Activated T-helper 1 cell treated with Interleukin-2 at 50 U/mL for 16 hours (primary cell): ENCODE measurements at places on chromosomes 6 and 20.

GRCh38 chr20:52593654-52594053 lies 378.5 kb upstream of the TSHZ2 start:
- DNase-seq, result no peak

DNA sequence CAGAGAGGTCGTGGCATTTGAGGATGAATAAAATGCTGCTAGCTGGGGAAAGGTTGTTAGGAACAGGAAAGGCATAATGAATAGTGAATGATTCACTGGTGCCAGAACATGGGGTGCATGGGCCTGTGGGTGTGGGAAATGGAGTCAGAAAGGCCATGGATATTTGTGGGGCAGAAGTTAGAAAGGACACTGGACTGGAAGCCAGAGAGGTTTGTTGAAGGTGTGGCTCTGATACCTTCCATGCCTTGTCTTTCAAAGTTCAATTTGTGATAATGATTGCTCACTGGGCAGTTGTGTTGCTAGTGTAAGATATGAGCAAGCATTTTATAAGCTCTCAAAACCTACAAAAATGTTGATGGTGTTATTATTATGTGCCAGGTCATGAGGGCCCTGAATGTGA lies 32.7 kb downstream of the LRRC1 start:
- DNase-seq, result no peak

DNA sequence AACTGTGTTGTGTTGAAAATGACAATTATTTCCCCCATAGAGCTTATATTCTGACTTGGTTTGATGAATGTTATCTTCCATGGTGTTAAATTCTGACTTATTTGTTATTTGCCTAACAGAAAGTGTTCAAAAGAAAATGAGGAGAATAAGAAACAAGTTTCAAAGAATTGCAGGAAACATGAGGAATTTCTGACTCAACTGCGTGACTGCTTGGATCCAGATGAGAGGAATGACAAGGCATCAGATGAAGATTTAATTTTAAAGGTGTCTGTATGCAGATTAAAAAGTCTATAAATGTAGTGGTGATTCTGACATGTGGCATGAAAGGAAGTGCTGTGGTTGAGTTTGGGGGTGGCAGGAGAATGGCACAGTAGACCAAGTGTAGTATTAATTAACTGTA lies 50.6 kb downstream of the CCDC170 start:
- no peak for DNase-seq

- DNase-seq, result no peak
Observed at GRCh38 chr6:90388395-90388794, 91.8 kb upstream of the BACH2 start.

GRCh38 chr6:18240230-18240629 lies 24.1 kb downstream of the DEK start:
- no peak for DNase-seq

DNA sequence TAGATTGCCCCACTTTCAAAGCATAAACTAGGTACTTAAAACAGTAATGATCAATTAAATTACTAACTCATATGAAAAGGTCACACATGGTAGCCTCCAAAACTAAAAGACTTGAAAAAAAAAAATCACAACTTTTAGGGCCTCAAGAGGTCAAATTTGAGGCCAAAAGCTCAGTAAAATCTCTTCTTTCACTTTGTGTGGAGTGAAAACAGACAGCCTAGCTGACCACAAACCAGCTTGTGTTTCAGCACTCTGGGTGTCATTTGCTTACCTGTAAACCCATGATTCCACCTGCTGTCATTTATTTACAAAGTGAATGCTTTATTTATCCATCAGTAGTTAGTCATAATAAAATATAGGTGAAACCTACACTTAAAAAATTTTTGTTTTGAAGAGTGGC lies 34.0 kb downstream of the GNAS start:
- DNase-seq, result no peak

- DNase-seq, result no peak
Observed at GRCh38 chr6:25465941-25466340, 186.1 kb upstream of the SCGN start.

DNA sequence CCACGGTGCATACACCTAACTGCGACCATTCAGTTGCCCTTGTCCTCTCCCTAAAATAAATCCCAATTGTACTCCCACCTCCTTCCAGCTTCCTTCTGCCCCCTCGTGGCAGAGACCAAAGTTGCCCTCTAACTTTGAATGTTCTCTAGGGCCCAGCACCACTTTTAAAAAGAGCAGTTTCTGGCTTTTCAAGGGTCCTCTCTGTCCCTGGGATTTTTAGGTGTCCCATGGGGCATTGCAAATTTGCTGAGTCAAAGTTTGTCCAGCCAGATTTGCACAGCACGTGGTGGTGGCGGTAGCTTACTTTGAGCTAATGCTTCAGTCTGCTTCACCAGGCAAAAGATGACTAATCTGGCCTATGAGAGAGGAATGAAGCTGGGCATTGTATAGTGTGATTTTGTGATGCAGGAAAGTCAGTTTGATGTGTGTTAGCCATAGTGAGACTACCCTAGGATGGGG lies 100.2 kb downstream of the PERP start:
- no peak for DNase-seq

DNA sequence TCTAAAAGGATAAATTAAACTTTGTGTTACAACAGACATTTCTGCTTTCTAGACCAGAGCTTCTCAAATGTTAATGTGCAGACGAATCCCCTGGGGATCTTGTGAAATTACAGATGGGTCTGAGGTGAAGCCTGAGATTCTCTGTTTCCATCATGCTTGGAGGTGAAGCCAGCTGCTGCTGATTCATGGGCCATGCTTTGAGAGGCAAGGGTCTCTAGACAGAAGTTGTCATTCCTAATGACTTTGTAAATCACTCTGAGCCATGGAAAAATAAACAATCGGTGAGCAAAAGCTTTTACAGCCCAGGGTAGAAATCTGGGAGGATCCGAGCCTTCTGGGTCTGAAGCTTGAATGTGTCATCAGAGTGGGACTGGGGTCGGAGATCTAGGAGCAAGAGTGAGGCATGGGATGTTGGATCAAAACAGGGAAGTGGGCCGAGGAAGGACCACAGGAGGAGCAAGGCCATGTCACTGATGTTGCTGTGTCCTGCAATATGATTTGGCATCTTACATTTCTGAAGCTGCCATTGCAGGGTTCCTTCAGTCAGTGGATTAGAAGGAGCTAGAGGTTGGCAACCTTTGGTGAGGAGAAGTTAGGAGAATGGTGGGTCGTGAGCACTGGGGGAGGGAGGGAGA lies 77.3 kb downstream of the TRMT11 start:
- no peak for DNase-seq

DNA sequence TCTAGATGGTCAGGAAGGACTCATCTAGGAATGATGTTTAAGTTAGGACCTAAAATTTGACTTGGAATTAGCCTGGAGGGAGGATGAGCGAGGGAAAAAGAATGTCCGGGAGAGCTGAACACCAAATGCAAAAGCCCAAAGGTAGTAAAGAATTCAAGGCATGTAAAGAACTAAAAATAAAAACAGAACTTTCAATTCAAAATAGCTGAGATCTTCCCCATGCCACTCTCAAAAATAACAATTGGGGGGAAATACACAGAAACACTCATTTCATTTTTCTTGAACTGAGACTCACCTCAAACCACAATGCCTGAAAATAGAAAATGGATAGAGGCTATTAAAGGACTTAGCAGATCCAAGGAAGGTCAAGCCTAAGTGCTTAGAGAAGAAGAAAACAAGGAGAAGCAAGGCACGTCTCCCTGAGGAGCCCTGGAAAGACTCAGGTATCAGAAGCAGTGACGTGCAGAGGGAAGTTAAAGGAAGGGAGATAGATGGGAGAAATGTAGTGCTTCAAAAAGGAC lies 10.4 kb downstream of the PXT1 start:
- no peak for DNase-seq

- no peak for DNase-seq
Observed at GRCh38 chr6:43897571-43898302, 127.7 kb downstream of the VEGFA start.

- DNase-seq, result no peak
Observed at GRCh38 chr6:107033126-107033525, 5.1 kb downstream of the MTRES1 start.

- no peak for DNase-seq
Observed at GRCh38 chr6:73515204-73515655, 5.6 kb downstream of the EEF1A1 start.

DNA sequence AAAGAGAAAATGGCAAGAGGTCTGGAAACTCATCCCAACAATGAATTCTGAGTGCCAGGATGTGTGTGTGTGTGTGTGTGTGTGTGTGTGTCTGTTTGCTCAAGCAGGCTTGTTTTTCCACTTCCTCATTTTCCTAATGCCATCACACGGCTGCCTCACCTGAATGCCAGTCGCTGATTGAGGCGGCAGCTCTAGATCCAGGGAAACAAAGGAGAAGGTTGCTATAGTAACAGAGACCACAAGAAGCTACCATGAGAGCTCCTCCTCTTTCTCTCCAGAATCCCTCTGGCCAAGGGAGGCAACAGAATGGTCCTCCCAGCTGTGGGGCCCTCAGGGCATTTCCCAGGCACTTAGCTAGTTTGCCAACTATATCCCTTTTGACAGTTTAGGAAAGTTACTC lies 241.1 kb upstream of the TSHZ2 start:
- no peak for DNase-seq

DNA sequence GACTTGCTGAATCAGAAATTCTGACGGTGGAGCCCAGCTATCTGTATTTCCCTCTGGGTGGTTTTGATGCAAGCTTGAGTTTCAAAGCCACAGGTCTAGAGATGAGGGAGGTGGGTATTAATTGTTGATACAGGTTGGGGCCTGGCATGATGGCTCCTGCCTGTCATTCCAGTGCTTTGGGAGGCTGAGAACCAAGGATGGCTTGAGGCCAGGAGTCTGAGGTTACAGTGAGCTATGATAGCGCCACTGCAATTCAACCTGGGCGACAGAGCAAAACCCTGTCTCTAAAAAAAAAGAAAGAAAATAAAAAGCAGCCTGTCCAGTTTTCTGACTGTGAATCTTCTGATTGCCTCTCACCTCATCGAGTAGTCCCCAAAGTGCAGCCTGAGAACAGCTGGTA lies 184.8 kb upstream of the SASH1 start:
- DNase-seq, result no peak

DNA sequence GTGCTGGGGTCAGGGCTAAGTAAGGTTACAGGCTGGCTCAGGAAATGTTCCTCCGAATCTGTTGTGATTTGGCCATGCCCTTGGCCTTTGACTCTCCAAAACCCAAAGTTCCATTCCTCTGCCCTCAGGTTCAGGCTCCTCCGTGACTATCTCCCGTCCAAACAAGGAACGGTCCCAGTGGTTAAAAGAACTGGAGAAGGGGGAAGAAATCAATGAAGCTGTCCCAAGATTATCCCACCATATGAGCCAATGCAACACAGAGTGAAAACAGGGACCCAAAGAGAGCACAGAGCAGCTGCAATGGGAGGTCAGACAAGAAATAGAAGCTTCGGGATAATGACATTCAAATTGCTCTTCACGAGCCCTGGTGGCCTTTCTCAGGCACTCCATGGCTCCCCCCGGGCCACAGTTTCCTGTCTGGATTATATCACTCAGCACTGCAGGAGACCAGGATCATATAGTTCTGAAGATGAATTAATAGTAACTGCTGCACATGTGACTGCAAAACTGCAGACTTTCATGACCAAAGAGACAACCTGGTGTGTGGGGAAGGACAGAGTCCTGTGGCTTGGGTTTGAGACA lies 211.3 kb downstream of the ZNF217 start:
- no peak for DNase-seq

DNA sequence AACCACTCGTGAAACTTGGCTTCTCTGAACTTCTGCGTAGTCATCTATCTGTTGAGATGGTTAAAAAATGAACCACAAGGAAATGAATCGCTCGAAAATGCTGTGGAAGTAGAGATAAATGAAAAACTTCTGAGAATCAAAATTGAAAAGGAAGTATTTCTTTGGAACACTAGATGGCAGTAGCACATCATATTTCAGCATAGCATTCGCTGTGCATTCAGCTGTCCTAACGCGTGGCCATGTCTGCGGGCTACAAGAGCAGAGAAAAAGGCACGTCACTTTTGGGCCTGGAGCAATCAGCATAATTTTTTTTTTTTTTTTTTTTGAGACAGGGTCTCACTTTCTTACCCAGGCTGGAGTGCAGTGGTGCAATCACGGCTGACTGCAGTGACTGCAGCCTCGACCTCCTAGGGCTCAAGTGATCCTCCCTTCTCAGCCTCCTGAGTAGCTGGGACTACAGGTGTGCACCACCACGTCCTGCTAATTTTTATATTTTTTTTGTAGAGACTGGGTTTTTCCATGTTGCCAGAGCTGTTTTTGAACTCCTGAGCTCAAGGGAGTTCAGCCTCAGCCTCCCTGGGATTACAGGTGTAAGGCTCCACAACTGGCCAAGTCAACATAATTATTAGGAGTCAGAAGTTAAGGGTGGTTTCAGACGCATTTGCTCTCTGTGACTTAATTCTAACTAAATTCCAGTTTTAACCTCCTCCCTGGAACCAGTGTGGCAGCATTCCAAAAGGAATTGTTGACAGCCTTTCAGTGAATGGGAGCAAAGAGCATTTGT lies 8.8 kb upstream of the PERP start:
- peak; percentile 15 for DNase-seq

- DNase-seq, result no peak
Observed at GRCh38 chr20:59589086-59589684, 15.2 kb upstream of the PHACTR3 start.

- DNase-seq, result no peak
Observed at GRCh38 chr6:21802175-21802822, 208.7 kb downstream of the SOX4 start.

DNA sequence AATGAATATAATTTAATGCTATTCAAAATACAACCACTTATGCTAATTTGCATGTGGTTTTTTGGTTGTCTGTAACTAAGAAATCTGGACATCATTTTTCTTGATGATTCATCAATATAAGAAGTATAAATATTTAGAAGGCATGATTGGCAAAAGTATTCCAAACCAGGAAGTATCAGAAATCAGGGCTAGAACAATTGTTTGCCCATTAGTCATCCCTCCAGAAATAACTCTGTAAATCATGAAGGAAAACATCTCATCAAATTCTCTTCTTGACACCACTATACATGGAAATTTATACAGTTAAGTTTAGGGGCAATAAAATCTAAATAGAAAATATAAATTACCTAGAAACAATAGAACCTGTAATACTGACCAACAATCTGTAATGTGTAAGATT lies 554.7 kb upstream of the HS3ST5 start:
- DNase-seq, result no peak

GRCh38 chr6:79416931-79417330 lies 120.3 kb downstream of the LCA5 start:
- no peak for DNase-seq

DNA sequence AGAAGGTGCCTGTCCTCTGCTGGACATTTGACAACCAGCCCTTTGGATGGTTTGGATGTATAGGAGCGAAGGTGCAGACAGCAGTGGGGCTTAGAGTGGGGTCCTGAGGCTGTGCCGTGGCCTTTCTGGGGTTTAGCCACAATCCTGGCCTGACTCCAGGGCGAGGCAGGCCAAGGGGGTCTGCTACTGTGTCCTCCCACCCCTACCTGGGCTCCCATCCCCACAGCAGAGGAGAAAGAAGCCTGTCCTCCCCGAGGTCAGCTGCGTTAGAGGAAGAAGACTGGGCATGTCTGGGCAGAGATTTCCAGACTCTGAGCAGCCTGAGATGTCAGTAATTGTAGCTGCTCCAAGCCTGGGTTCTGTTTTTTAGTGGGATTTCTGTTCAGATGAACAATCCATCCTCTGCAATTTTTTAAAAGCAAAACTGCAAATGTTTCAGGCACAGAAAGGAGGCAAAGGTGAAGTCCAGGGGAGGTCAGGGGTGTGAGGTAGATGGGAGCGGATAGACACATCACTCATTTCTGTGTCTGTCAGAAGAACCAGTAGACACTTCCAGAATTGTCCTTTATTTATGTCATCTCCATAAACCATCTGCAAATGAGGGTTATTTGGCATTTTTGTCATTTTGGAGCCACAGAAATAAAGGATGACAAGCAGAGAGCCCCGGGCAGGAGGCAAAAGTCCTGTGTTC lies 1.3 kb upstream of the CDKN1A start:
- DNase-seq, result no peak

- DNase-seq, result no peak
Observed at GRCh38 chr6:132161283-132161682, 210.1 kb upstream of the CCN2 start.
